ENCODE measurements at places on chromosomes 2 and 18. TPM values are rescaled to one million over a fixed set of nuclear protein-coding genes. Genes with fewer than 3 reads are reported as not detected.
A peak's percentile ranks its signal among the peaks of the same experiment; 100 is the strongest.

- DNase-seq, result peak; percentile 34
Measured at GRCh38 chr18:62715759-62716615, 646 bp downstream of the PHLPP1 start.

Gene CETN1
- not detected for polyA plus RNA-seq

DNA sequence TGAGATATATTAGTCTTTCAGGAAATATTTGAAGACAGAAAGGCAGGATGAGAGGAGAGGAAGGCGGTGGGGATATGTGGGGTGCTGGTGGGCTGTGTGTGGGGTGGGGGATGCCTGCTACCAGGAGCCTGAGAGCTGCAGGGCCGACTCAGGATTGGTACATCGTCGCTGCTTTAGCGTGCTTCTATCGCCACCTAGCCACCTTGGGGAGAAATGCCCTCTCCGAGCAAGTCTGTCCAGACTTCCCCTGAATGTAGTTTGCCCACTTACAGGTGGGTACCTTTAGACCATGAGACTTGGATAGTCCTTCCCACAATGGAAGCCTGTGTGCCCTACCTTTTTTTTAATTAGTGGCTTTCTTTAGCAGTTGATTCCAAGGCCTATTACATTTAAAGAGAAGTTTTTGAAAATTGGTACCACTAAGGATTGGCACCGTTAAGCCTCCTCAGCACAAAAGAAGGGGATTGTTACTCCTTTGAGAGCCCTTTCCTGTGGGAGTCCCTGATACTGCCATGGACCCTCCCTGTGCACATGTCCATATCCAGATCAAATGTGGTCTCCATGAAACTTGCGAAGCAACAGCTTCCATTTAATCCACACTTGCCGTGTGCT is 114.1 kb upstream of the NDUFV2 start:
- peak; percentile 45 for DNase-seq

DNA sequence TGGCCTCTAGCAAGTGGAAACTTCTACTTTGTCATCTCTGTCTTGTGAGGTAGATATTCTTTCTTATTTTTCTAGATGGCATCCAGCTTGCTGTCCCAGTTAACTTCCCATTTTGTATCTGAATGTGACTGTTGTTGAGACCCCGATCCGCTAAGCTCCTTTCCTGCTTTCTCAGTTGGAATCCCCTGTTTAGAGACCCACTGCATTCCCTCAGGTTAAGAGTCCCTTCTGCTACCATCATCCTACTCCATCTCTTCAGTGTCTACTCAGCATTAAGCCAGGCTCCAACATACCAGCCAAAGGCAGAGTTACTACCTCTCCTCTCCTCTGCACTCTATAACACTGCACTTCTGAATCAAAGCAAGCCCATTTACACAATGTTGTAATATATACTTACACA is 1300.4 kb upstream of the CHAC2 start:
- DNase-seq, result no peak

Gene B3GNT7
- polyA plus RNA-seq, result 3.1 TPM

DNA sequence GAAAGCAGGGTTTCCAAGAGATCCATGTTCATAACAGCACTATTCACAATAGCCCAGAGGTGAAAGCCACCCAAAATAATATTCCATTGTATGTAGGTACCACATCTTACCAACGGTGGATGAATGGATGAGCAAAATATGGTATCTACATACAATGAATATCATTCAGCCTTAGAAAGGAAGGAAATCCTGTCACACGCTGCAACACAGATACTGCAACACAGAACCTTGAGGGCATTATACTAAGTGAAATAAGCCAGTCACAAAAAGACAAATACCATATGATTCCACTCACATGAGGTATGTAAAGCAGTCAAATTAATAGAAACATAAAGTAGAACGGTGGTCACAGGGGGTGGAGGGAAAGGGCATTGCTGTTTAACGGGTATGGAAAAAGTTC is 155.7 kb downstream of the DTNB start:
- no peak for DNase-seq

- no peak for DNase-seq
Measured at GRCh38 chr2:237300739-237301138, 113.2 kb downstream of the COL6A3 start.

DNA sequence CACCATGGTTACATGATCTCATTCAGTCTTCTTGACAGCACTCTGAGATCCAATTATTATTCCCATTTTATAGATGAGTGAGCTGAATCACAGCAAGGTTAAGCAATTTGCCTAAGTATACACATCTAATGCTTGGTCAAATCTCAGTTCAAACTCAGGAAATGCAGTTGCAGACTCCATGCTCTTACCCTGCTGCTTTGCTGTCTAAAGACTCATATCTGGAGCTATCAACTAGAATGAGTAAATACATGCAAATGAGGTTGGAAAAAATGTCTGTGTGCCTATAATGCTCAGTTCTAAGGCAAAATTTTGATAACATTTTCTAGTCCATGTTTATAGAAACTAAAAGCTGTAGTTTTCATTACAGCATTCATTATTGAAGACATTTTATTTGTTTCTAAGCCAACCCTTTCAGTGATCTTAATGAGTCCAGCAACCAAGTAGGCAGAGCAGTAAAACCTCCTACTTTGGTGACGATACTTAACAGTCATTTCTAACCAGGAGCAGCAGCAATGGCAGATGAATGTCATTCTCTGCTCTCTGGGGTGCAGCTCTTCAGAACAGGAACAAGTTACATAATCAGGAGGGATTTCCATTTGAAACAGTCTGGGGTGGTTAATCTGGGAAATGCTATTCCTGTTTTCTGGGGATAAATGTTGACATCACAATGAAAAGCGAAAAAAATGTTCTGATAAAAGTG is 396.8 kb upstream of the UBE2E3 start:
- DNase-seq, result no peak

DNA sequence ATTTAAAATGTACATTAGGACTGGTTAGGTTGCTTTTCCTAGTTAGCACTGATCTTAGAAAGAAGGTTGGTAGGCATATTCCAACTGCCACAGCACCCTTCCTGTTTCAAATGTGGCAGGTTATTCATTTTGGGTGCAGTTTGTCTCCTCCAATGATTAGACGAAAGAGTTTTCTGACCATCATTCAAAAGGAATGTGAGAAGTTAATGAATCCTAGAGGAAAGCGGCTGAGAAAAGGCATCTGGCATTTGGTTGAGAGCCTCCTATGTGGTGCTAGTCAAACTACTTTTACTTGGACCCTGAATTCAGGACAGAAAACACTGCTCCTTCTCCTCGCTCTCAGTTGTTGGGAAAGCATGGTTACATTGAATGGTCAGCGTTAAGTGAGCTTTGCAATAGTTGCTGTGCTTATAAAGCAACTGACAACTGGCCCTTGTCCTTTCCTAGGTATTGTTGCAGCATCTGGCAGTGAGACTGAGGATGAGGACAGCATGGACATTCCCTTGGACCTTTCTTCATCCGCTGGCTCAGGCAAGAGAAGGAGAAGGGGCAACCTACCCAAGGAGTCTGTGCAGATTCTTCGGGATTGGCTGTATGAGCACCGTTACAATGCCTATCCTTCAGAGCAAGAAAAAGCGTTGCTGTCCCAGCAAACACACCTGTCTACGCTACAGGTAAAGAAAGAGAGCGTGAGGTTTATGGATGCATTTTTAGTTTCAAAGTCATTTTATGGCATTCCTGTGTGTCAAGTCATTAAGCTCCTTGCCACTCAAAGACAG is 6.1 kb downstream of the TGIF1 start:
- no peak for DNase-seq

DNA sequence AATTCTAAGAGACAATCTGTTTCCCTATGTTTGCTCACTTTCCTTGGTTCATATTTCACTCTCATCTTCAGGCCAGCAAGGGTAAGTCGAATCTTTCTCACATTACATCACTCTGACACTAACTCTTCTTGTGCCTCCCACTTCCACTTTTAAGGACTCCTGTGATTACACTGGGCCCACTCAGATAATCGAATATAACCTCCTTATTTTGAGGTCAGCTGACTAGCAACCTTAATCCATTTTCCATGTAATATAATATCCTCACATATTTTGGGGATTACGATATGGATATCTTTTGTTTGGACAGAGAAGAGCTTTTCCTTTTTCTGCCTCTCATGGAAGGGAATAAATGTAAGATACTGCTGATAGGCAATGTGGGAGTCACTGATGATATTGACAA is 2015.7 kb upstream of the LRRTM1 start:
- no peak for DNase-seq

Gene SKOR2
- not detected for polyA plus RNA-seq

DNA sequence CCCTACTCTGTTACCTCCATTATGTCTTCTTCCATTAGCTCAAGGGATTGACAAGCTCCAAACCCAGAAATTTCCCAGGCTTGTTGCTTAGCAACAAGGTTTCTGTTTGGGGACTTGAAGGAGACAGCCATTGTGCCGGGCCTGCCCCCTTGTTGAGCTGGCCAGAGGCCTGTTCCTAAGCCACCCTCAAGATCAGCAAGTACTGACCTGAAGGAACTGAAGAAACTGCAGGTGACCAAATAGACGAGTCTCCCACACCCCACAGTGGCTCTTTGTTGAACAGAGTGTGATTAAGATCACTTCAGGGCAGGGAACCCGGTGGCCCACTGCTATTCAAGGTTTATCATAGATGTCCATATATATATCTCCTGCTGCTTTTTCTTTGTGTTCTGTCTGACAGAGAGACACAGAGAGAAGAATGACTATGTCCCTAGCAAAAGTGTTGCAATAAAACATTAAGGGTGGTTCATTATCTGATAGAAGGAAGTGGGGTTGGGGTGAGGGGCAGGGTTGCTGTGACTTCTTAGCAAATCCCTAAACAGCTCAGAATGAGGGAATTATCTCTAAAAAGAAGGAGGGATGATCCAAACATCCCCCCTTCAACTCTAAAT is 69.2 kb downstream of the RNF144A start:
- no peak for DNase-seq

Gene SERPINB7
- 1.0 TPM for polyA plus RNA-seq

DNA sequence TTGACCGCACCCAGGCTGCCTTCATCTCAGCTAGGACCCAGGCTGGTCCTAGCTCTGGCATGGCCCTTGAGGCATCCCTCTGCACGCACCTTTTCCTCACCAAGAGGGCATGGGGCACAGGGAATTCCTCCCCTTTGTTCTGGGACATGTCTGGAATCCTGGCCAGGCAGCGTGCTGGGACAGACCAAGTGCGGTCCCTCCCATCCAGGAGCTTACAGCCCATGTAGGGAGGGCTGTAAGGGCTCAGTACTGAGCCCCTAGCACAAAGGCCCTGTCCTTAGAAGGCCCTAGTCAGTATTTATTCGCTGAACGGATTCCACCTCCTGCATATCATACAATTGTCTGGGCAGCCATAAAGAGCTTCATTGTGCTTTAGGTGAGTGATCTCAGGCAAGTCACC is 3.0 kb downstream of the TMEM37 start:
- DNase-seq, result no peak

- no peak for DNase-seq
Measured at GRCh38 chr2:195202163-195202845, 454.7 kb upstream of the SLC39A10 start.

DNA sequence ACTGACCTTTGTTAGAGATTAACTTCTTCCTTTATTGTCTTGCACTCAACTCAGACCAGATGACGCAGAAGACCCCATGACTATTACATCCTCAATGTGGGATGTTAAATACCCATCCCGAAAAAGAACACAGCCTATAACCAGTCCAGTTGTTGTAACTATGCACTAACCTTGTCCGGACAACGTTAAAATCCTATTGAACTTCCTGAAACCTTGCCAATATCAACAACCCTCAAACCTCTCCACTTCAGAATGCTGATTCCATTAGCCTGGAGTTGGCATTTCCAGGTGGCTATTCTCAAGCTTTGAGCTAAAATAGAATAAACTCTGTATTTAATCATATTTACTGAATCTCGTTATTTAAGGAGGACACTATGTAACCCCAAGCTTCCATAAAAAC is 13.6 kb downstream of the NMS start:
- no peak for DNase-seq

GRCh38 chr2:216017365-216017764 is 4.0 kb upstream of the MREG start:
- DNase-seq, result no peak

Gene EFR3B
- polyA plus RNA-seq, result 9.9 TPM

GRCh38 chr2:138365581-138365980 is 136.0 kb upstream of the SPOPL start:
- no peak for DNase-seq

GRCh38 chr2:178271629-178272333 is 77.5 kb downstream of the OSBPL6 start:
- DNase-seq, result no peak

- DNase-seq, result no peak
Measured at GRCh38 chr2:160010361-160011145, 51.9 kb downstream of the PLA2R1 start.

- DNase-seq, result no peak
Measured at GRCh38 chr2:190563646-190564045, 29.1 kb upstream of the NEMP2 start.

Gene ANKMY1
- 13.5 TPM for polyA plus RNA-seq

- DNase-seq, result no peak
Measured at GRCh38 chr18:47381975-47382570, 130.6 kb upstream of the SKOR2 start.

DNA sequence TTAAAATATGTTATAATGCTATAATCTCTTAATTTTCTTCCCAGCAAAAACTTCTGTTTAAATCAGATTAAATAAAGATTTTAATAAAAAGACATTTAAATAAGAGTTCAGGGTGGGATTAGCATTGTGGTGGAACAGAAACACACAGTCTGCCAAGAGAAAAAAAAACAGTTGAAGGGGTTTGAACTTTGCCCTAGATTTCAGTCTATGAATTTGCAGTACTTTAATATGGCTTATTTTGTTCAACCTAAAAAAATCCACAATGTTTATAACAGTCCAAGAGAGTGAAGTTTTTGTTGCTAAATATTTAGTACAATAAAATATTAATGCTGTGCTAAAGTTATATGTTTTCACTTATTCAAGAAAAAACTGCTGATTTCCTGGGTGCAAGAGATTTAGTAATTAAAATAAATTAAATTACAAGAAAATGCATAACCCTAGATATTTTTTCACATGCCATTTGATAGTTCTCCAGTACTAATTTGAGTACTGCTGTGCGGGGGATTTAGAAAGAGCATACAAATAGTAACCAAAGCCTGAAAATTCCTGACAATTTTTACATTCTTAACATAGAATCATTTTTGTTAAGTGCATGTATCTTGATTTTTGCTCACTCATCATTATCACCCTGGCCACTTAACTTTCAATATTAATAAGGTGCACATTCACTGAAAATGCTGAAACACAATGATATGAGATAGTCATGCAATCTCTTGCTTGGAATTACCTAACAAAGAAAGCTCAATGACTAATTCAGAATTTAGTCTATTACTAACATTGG is 52.6 kb downstream of the SLC40A1 start:
- no peak for DNase-seq

Gene ZSWIM2
- not detected for polyA plus RNA-seq

DNA sequence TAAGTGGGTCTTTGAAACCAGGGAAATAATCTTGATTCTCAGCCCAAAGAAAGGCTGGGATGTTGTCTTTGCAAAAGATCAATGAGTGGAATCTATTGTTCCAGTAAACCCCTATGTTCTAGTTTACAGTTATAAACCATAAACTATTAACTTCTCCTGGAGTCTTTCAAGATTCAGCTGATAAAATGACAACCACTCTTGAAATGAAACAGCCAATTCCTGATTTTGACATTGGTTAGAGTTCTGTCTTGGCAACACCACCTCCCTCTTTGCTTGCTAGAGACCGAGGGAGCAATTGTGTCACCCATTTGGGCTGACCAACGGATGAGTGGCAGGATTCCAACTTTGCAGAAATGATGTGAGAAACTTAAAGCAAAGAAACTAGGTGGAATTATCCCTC is 746.9 kb downstream of the SLC4A3 start:
- DNase-seq, result no peak
